ENCODE measurements at places on chromosomes 12 and 14.

GRCh38 chr14:70303545-70304293, 55.8 kb downstream of the COX16 start:
- DNase-seq: no peak

DNA sequence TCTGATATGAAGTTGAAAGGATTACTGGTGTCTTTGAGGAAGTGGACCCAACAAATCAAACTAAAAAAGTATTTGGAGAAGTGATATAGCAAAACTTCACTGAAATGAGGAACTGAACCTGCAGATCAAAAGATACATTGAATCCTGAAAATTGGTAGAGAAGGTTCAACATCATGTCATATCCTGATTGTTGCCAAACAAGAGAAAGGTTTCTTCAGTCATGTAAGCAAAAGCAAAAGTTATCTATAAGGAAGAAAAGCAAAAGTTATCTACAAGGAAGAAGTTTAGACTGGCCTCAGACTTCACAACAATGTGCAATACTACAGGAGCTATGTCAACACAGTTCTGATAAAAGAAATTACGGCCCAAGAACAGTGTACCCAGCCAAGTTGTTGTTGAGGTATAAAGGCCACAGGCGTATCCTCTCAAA, 142.7 kb downstream of the RAD51B start:
- no peak for DNase-seq

DNA sequence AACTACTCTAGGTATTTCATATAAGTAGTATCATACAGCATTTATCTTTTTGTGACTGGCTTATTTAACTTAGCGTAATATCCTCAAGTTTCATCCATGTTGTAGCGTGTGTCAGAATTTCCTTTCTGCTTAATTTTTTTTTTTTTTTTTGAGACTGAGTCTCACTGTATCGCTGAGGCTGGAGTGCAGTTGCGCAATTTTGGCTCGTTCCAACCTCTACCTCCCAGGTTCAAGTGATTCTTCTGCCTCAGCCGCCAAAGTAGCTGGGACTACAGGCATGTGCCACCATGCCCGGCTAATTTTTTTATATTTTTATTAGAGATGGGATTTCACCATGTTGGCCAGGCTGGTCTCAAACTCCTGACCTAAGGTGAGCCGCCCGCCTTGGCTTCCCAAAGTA, 28.9 kb downstream of the PNMA1 start:
- no peak for DNase-seq

DNA sequence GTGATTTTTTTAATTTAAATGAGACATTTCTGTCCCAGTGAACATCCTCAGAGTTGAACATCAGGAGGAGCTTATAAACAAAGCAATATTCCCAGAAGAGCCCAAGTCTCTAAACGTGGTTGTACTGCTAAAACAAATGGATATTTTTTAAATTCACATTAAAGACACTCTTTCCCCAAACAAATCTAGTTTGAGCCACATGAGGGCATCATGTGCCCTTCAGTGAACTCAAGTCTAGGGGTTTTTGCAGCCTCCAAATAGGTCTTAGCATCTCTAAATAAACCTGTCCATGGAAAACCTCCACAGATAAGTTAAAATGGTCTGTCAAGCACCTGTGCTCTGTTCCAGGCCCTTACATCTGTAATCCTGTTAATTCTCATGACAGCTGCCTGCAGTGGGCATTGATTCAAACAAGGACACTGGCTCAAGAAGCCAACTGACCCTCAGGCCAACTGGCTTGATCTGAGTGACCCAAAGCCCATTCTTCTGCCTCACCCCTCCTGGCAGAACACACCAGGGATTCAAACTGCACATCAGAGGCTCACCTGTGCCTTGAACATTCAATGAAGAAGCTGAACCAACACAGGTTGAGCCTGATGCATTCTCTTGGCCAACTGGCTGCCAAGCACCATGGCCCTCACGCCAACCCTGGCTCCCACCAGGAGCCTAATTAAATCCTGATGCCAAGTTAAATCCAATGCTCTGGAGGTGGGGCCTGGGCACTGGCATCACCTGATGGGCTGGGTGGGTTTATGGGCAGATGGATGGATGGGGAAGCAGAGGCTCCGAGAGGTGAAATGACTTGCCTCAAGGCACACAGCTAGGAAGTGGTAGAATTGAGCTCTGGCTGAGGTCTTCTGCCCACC, 8.6 kb downstream of the ISCU start:
- DNase-seq: peak; percentile 77

DNA sequence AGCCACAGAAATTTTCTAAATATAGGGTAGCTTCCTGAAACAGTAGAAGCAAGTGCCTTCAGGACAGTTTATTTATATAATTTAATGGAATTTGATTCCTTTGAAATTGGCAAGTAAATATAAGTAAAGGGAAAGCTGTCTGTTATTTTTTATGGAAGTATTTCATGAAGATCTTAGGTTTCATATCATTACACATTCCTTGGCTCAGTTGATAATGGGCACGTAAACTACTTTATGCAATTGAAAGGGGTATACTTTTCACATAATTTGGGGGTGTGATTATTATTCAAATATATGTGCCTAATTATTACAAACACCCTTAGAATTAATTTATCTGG, 71.1 kb upstream of the RAP1B start:
- no peak for DNase-seq

- DNase-seq: no peak
Measured at GRCh38 chr12:66903782-66904396, 225.0 kb upstream of the GRIP1 start.

GRCh38 chr14:103736546-103737431, 21.2 kb downstream of the ZFYVE21 start:
- DNase-seq: no peak

- DNase-seq: no peak
Measured at GRCh38 chr14:21498540-21499526, 12.3 kb downstream of the METTL3 start.

DNA sequence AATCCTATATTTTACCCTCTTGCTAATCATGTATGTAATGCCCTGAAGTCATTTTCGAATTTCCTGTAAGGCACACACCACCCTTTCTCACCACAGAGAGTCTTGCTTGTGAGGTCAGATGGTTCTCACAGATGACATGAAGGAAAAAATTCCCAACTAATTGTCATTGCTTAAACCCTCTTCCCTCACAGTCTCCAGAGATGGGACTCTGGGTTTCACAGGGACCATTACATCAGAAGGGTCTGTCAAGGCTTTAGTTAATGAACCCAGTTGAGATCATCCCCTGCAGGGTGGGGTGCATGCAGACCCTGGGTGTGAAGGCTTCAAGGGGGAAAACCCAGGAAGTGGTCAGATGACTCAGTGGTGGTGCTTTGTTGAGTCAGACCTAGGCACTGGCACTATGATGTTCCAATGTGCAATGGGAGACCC, 229.6 kb downstream of the BCAT1 start:
- DNase-seq: no peak

DNA sequence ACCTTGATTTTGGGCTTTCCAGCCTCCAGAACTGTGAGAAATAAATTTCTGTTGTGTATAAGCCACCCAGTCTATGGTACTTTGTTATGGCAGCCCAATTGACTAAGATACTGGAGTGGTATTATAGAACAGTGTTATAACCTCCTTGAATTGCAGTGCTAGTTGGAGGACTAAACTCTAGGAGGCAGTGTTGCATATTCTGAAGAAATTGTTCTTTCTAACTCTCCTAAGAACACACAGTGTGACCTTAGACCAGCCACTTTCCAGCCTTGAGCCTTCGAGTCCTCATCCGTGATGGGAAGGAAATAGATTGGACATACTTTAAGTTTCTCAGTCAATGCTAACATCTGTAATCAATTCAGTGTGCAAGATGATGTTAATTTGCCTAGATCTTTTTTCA, 22.4 kb upstream of the LRRC10 start:
- no peak for DNase-seq

GRCh38 chr12:105329926-105330282, 587 bp upstream of the C12orf75 start:
- no peak for DNase-seq

DNA sequence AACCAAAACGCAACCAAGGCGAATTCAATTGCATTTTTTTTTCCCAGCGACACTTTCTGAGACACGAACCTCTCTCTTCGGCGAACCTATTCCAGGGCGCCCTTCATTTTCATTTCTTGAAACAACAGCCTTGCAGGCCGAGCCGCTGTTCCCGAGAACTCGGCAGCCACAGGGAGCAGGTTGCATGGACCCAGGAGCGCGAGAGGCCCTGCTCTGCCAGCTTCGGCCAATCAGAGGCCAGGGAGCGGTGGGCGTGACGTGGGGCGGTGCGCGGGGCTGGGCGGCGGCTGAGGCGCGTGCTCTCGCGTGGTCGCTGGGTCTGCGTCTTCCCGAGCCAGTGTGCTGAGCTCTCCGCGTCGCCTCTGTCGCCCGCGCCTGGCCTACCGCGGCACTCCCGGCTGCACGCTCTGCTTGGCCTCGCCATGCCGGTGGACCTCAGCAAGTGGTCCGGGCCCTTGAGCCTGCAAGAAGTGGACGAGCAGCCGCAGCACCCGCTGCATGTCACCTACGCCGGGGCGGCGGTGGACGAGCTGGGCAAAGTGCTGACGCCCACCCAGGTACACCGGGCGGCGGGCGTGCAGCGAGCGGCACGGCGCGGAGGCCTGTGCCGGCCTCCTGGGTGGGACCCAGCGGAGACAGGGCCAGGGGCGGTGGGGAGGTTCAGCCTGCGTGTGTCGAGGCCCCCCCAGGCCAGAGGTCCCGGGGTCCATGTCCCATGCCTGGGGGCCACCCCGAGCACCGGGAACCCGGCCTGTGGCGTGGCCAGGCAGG, at the start of gene PEBP1:
Gene PEBP1, plus strand, starts transcription at position 337 of the 771 bp plus-strand sequence. Its CDS starts 86 bp downstream, at position 423.
- DNase-seq: peak; percentile 93

- DNase-seq: no peak
Measured at GRCh38 chr12:1661553-1662335, 29.1 kb upstream of the ADIPOR2 start.

GRCh38 chr14:40467969-40468368, 1035.7 kb upstream of the FBXO33 start:
- DNase-seq: no peak

GRCh38 chr12:38915429-38916182, 10.2 kb upstream of the CPNE8 start:
- no peak for DNase-seq

DNA sequence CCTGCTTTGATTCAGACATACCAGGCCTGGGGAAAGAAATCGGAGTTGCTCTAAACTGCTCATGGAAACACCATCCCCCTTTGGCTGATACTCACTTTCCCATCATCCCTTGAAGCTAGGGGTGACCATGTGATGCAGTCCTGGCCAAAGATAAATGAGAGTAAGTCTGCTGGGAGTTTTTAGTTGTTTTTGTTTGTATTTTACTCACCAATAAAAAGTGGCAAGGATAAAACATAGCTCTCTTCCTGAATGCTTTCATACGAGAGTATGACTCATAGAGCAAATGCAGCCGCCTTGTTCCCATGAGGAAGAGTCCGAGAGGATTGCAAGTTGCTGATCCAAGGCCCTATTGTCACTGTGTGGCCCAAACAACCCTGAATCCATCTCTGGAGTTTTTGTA, 126.4 kb upstream of the TMEM132C start:
- DNase-seq: no peak

- no peak for DNase-seq
Measured at GRCh38 chr12:93846936-93847516, 169.9 kb downstream of the CRADD start.

- DNase-seq: no peak
Measured at GRCh38 chr14:87748558-87748957, 244.4 kb downstream of the GALC start.

DNA sequence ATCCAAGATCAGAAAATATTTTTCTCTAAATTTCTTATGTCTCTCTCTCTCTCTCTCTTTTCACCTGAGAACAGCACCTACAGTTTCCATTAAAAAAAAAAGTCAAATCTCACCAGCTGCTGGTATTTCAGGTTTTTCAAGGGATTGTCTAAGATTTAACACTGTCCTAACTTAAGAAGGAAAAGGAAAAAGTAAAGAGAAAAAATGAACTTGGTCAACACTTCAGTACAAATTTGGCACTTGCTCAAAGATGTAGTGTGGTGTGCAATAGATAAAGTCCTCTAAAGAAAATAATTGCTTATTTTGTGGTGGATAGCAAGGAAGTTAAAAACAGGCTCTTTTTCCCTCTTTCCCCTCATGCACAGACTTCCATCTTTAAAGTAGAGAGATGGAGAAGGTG, 416.2 kb downstream of the SOX5 start:
- no peak for DNase-seq

DNA sequence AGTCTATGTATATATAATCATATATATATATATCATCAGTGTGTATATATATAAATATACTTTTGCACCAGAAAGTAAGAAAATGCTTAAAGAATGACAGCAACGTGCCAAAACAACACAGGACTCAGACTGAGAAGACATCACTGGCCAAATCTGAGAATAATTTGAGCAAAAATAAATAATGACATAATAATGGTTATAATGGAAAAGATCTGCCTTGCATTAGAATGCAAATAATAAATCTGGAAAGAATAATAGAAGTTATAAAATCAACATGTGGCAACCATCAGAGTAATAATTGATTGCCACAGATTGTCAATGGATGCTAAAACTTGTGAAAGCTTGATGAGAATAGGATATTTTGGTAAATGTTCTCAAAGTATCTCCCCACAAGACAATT, 61.5 kb upstream of the PLEKHG7 start:
- no peak for DNase-seq

DNA sequence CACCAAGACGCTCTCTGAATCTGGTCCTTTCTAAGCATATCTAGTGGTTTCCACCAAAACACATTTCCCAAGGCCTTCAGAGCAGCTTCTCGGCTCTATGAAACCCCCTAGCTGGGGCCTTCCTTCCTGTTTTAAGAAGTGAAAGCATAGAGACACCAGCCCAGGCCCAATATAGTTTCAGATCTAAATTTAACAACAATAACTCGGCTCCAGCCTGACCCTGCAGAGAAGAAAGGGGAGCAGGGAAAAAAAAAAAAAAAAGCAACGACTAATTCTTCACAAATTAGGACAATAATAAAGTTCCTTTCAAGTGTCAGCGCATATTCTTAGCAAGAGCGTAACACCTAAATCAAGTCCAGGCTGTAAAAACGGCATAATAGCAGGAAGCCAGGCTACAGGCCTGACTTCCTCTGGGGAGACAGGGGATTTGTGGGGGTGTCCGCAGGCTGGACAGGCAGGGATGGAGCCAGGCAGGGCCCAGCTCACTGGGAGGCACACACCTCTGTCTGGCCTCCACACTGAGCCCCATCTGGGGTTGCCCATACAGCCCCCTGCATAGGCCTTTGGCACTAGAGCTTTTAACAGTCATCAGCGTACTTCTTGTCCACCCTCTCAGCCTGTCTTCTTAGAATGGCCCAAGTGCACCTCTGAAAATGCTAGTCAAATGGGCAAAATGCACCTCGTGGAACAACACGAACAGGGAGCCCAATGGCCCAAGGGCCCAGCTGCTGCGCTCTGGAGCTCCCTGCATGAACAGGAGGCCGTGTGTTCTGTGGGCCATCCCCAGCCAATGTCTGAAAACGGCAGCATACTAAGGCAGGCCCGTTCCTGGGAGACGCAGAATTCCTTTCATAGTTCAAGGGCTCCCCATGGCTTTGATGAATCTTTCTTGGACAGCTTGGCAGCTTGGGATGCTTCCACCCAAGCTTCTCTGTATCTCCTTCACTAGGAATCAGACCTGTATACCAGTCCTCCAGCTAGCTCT, 772.9 kb downstream of the MED13L start:
- DNase-seq: no peak

- no peak for DNase-seq
Measured at GRCh38 chr14:102584871-102585869, 7.3 kb upstream of the RCOR1 start.

Data from vagina (tissue), 2 donors.